Skin of body (tissue), 3 donors: ENCODE measurements at places on chromosomes 1 and 21. TPM values are rescaled to one million over a fixed set of nuclear protein-coding genes. Genes with fewer than 3 reads are reported as not detected.

DNA sequence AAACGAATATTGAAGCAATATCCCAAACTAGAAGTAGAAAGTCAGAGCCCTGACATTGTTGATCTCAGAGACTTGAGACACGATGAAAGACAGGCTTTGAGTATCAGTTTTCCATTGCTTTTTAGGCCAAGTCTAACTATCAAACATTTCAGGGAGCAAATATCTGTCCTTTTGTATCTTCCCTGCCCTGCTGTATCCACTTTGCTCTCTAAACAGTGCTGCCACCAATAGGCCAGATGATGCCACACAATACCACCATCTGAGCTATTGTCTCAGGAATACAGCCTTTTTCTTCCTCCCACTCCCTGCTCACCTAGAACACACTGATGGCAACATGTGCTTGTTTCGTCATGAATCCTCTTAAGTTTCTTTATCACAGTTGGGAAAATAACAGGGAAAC is 62.6 kb upstream of the SPAG17 start:
- no peak for DNase-seq

DNA sequence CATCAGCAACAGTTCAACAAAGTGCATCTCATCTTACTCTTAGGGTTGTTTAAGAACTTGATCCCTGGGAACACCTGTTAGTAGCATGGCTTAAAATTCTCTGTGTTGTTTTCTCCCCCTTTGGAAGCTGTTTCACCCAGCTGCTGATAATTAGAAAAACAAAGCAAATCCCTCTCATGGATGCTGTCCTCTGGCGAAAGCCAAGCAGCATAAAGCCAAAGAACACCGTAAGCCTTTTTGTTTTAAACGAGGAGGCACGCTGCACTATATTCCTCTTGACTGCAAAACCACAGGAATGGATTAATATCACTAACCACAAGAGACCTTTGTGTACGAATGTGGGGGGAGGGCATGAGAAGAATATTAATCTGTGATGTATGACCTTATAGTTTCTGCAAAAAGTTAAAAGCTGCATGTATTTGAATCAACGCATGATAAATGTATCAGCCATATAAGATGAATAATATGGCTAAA is 923.2 kb downstream of the LTN1 start:
- peak; percentile 65 for DNase-seq

- peak; percentile 30 for DNase-seq
Observed at GRCh38 chr1:94946886-94947285, 20.0 kb upstream of the CNN3 start.

GRCh38 chr1:9440763-9441194 is 98.5 kb upstream of the SLC25A33 start:
- no peak for DNase-seq

- no peak for DNase-seq
Observed at GRCh38 chr1:205766038-205766437, 9.2 kb downstream of the RAB29 start.

Gene SLC25A34
- total RNA-seq, result 0.49 TPM

Gene LENEP
- total RNA-seq, result not detected

Gene S100A7A
- 0.30 TPM for total RNA-seq

Gene BRDT
- not detected for total RNA-seq

Gene RAD54L
- 4.6 TPM for total RNA-seq
